ENCODE measurements at places on chromosomes 2 and 18. TPM values are rescaled to one million over a fixed set of nuclear protein-coding genes. Genes with fewer than 3 reads are reported as not detected.

Gene TMEM37
- polyA plus RNA-seq: 0.75 TPM

Gene ABCG5
- polyA plus RNA-seq: not detected

Gene METTL8
- polyA plus RNA-seq: 4.2 TPM

Gene CABLES1
- 1.5 TPM for polyA plus RNA-seq

Gene SLC30A3
- polyA plus RNA-seq: 5.6 TPM

Gene ACVR1C
- polyA plus RNA-seq: 0.08 TPM

Gene POTEI
- not detected for polyA plus RNA-seq

Gene CFAP210
- not detected for polyA plus RNA-seq

Gene ZNF2
- polyA plus RNA-seq: 2.0 TPM

Gene CRYGA
- not detected for polyA plus RNA-seq

Gene DPP10
- not detected for polyA plus RNA-seq

Gene RFX8
- polyA plus RNA-seq: 0.12 TPM

Gene ADGRF3
- not detected for polyA plus RNA-seq

Gene CD207
- polyA plus RNA-seq: 0.04 TPM

Gene ALPG
- not detected for polyA plus RNA-seq

Gene FHOD3
- 109 TPM for polyA plus RNA-seq

Gene PLCL1
- 33.3 TPM for polyA plus RNA-seq

Gene PFN4
- 0.14 TPM for polyA plus RNA-seq
